H4 (cell line): ENCODE measurements at places on chromosomes 3 and 15.

GRCh38 chr15:72690938-72691337, 4.9 kb downstream of the BBS4 start:
- DNase-seq = no peak

DNA sequence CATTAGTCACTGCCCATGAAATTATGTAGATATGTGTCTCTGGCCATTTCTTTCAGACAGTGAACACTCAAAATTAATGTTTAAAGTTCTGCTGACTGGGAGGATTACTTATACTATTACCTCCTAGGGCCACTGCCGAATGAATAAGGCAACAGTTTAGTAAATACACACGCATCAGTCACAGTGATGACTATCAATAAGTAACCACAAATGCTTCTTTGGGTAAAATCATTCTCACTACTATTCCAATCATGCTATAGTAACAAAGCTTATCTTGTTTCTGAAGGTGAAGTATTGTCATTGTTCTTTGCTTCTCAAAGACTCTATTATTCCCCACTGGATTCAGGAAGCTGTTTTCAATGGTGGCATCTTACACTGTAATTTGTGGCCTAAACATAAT, 478.8 kb downstream of the EPHA3 start:
- DNase-seq = no peak

- no peak for DNase-seq
Measured at GRCh38 chr3:4693620-4694019, 200.5 kb downstream of the ITPR1 start.

DNA sequence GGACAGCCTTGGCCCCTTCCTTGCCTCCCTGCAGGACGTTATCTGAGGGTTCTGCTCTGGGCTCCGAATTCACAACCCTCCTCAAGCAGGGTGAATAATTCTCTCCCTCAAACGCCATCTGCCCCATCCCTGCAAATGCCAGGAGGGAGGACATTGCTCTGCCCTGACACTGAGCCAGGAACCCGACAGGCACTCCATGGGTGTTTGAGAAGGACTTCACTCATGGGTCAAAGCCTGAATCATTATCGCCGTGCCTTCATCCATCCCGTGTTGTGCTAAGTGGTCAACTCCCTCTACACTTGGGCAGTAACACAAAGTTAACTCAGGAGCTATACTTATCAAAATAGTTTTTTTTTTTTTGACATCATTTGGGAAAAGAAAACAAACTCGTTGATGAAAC, 261.8 kb upstream of the IGF1R start:
- DNase-seq = no peak

DNA sequence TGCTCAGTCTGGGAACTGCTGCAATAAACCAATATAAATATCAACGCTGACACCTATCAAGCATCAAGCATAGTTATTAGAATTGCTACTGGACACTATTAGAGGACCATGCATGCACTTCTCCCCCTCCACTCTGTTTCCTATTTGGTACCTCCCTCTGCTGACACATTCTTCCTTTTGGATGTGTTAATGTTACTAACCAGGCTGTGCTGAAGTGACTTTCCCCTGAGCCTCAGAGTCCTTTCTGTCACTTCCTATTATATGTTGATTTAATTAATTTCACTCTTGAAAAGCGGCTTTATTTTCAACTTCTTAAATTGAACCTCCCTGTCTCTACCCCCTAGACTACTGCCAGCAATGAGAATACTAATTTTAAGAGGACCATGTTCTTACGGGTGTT, 379.1 kb downstream of the MCTP2 start:
- no peak for DNase-seq

- no peak for DNase-seq
Measured at GRCh38 chr15:52098323-52098722, 14.3 kb downstream of the BCL2L10 start.

DNA sequence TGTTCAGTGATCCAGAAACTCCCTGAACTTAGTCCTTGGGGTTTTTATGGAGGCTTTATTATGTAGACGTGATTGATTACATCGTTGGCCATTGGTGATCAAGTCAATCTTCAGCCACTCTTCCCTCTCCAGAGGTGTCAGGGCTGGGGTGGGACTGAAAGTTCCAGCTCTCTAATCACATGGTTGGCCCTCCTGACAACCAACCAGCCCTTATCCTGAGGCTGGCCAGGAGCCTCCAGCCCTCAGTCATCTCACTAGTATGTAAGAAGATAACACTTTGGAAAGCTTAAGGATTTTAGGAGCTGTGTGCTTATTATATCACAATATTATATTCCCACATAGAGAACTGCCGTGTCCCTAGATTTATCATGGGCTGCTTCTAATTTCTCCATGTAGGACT, 142.3 kb downstream of the VPS8 start:
- DNase-seq = no peak

- DNase-seq = no peak
Measured at GRCh38 chr3:190435618-190436017, 14.1 kb downstream of the TMEM207 start.

DNA sequence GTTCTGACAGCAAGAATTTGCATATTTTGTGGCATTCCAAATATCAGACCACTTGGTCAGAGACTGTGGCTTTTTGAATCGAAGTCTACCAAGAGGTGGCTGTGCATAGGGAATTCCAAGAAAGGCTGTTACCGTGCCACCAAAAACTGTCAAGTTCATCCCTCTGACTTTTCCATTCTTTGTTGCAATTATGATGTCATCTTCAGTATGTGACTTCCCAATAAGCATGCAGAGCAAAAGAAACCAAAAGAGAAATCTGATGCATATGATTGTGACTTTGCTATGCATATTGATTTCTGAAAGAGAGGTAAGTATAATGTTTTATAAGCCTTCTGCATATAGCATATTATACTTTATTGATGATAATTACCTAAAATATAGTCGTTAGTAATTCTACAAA, 6.5 kb downstream of the BCHE start:
- no peak for DNase-seq

DNA sequence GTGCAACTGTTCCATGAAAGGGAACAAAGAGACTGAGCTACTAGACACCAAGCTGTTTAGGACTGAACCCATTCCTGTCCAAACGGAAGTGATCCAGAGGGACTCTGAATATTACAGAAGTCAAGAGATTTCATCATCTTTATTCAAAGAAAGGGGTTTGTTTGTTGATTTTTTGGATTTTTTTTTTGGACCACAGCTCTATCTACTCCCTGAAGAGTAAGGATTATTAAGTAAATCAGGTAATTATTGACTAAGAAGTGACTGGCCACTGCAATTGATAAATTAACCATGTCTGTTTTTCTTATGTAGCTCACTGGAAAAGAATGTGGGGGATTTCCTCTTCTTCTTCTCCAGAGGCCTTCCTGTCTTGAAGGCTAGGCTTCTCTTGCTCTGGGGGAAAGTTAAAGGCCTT, 146.6 kb upstream of the TPM1 start:
- DNase-seq = peak; percentile 35

GRCh38 chr3:172846103-172846561, 95.6 kb downstream of the ECT2 start:
- DNase-seq = no peak

GRCh38 chr3:113261626-113262303, 50.4 kb downstream of the BOC start:
- no peak for DNase-seq

- no peak for DNase-seq
Measured at GRCh38 chr15:79966634-79967297, 4.2 kb downstream of the BCL2A1 start.

GRCh38 chr15:90644526-90644925, 72.6 kb upstream of the BLM start:
- DNase-seq = no peak

DNA sequence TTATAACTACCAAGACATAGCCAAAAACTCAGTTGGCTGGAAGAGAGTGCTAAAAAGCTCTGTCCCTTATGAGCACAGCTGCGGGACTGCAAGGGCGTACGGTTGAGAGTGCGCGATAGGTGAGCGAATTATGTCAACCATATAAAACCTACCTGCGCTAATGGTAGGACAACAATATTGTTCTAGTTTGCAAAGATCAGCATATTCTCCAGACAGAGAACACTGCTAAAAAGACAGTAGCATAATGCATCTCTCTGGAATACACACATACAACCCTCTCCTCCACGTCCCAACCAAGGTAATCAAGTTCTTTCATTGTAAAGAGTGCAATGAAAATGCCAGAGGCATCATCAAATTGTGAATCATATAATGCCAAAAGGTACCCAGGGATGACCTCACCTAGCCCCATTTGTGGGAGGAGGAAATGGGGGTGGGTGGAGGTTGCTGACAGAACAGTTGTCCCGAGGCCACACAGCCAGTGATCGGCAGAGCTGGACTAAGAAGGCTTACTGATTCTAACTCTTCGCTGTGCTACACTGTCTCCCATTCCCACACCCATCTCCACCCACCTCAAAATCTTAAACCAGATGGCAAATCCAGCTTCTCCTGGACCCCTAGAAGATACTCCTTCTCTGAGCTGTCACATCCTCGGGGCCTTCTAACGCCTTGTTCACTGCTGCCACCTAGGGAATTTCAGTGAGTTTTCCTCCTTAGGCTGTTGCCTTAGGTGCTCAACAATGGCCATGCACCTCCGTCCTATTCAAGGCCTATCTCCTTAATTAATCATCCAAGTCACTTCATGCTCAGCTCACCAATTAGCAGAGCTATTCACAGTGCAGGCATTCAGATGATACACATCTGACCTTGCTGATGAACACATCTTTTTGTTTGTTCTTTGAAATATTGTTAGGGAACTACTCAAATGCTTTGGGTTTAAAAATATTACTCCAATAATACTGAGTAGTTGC, 60.7 kb downstream of the RPL22L1 start:
- DNase-seq = peak; percentile 85

- DNase-seq = no peak
Measured at GRCh38 chr15:90598679-90599078, 69.0 kb downstream of the CRTC3 start.

- DNase-seq = no peak
Measured at GRCh38 chr3:18712713-18713576, 287.8 kb upstream of the SATB1 start.

GRCh38 chr15:73388256-73388781, 19.6 kb upstream of the HCN4 start:
- DNase-seq = peak; percentile 66

GRCh38 chr3:141231952-141232823, 563 bp downstream of the PXYLP1 start:
- DNase-seq = no peak

GRCh38 chr3:188905547-188905946, 266.2 kb upstream of the TPRG1 start:
- DNase-seq = no peak

- peak; percentile 74 for DNase-seq
Measured at GRCh38 chr15:26759986-26760385, 12.9 kb downstream of the GABRB3 start.

DNA sequence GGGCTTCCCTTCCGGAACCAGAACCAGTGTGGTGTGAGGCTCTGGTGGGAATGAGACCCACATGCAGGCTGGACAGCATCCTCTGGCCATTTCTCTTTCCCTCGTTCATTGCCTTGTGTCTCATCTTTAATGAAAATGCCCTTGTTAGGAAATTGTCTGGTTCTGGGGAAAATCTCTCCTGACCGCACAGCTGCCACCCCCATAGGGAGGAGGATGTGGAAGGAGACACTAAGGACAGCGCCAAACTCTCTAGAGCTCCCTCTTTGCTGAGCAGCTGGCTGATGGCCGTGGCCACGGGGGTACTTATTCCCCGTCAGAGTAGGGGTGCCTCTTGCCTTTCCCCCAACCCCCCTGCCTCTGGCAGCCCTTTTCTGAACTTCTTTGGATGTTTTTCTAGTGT, 297.6 kb upstream of the C2CD4B start:
- no peak for DNase-seq

DNA sequence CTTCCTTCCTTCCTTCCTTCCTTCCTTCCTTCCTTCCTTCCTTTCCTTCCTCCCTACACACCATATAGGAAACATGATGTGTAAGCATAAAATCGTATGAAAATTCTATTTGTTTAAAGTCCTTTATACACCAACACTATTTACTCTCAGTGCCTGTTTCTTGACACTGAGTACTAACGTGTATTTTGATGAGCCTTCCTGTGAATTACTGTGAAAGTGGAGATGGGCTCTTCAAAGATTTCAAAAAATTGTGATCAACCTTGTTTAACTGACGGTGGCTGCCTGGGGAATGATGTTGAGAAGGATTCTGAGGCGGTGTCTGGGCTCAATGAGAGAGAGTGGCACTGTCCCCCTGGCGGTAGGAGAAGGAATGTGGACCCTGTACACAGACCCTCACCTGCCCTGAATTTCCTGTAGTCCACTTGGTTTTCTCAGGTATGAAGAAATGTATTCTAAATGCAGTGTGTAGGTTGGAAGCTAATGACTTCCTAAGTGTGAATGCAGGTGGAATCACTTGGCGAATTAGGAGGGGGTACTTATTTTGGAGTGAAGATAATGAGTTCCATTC, 237.9 kb downstream of the GAP43 start:
- DNase-seq = no peak

DNA sequence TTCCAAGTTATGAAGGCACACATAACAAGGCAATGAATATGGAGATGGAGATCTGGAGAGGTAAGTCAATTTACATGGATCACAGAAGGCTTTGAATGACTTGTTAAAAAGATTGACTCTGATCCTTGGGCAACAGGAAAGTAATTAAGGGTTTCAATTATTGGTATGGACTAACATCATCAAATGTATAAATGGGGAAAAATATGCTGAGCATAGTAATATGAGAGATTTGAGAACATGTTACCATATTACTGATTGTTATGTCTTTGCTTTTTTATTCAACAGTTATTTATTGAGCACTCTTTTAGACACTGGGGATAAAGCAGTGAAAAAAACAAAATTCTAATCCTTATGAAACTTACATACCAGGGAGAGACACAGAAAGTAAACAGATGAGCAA, 238.5 kb upstream of the ROBO1 start:
- DNase-seq = no peak

DNA sequence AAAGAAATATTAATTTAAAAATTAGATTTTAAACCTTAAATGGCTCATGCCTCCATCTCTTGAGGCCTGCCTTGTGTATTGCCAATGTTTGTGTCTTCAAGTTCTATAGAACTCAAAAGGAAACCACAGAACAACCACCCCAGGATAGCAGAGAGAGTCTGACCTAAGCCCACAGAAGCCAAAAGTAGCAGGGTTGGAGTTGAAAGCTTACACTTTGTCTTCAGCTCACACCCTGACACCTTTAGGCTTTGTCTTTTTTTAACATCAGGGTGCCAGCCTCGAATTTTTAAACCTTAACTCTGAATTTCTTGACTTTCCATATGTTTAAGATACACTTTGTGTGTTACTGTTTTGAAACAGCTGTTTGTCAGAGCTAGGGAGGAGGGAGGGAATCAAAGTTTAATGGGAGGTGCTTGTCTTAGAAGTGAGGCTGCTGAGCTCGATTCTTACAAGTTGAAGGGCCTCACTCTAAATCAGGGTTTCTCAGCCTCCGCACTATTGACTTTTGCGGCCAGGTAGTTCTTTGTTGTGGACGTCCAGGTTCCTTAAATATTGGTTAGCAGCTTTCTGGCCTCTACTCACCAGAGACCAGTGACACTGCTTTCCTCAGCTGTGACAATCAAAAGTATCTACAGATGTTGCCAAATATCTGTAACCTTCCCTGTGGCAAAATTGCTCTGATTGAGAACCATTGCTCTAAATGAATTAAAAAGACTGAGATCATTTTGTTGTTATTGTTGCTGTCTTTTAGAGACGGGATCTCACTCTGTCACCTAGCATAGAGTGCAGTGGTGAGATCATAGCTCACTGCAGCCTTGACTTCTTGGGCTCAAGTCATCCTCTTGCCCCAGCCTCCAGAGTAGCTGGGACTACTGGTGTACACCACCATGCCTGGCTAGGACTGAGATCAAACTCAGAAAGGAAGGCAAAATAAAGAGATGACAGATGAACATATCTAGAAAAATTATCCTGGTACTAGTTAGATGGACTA, 139.2 kb upstream of the EOMES start:
- no peak for DNase-seq
